WTC11 (cell line): ENCODE measurements at places on chromosomes 2 and 18. TPM values are rescaled to one million over a fixed set of nuclear protein-coding genes. Genes with fewer than 3 reads are reported as not detected.

DNA sequence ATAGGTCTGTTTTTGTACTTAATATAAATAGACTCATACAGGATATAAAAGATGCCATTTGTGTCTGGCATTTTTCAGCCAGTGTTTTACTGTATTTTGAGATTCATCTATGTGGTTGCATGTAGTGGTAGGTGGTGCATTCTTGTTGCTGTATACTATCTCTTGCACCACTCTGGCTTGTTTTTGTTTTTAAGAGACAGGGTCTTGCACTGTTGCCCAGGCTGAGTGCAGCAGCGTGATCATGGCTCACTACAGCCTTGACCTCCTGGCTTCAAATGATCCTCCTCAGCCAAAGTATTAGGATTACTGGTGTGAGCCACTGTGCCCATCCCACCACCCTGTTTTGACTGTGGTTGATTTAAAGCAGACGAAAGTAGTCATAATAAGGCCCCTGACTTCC, 12.6 kb downstream of the HK2 start:
- no peak for DNase-seq

GRCh38 chr2:187580462-187581124, 26.4 kb upstream of the TFPI start:
- no peak for DNase-seq

DNA sequence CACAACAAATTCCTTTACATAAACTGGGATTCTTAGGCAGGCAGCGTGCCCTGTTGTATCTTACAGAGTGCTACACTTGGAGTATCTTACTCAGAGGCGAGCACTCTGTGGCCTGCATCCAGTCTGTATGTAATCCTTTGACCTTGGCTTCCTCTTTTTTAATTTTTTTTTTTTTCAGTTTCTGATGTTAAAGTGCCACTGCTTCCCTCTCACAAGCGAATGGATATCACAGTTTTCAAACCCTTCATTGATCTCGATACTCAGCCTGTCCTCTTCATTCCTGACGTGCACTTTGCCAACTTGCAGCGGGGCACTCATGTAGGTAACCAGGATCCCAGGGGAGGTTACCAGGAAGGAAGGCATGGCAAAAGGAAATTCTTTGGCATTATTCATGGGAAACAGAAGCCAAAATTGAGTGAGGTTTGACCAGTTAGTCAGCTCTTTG, 40.4 kb downstream of the GRHL1 start:
- DNase-seq: no peak

Gene LRP2
- total RNA-seq: 0.59 to 1.2 TPM (median 1.0 TPM) in 3 replicates

Gene ITGB6
- total RNA-seq: 0.07 to 0.14 TPM in 2 of 3 replicates, not detected in the other

DNA sequence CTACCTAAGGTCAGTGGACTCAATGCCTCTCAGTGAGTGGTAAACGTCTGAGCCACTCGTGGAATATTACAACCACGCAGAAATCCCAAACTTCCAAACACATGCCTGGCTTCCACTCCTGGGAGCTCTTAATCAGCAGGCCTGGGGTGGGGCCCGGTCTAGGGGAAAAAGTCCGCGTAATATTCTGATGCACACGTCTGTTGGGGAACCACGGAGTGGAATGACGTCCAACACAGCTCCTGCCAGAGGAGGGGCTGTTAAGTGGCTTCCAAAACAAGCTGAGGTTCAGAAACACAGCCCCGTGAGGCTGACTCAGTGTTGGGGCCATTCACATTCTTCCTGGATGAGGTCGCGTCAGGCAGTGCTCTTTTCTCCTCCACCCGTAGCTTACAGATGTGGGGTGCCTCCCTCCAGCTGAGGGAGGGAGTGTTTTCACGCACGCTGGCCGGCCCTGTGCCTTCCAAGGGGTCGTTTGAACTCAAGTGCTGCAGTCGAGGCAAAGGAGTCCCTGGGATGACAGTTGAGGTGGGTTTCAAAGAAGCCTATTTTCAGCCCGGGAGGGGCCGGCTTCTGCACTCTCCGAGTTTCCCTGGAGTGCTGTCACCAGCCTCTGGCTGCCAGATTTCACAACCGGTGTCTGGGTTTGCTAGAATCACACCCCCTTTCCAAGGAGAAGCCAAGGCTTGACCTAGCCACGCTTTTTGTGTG, 73.1 kb downstream of the ACKR3 start:
- no peak for DNase-seq

Gene CDK15
- total RNA-seq: not detected in 3 replicates

- DNase-seq: no peak
These were observed 32.3 kb upstream of the IMPA2 start for GRCh38 chr18:11948852-11949523.
